ENCODE measurements at places on chromosomes 11 and 22.
A peak's percentile ranks its signal among the peaks of the same experiment; 100 is the strongest.

DNA sequence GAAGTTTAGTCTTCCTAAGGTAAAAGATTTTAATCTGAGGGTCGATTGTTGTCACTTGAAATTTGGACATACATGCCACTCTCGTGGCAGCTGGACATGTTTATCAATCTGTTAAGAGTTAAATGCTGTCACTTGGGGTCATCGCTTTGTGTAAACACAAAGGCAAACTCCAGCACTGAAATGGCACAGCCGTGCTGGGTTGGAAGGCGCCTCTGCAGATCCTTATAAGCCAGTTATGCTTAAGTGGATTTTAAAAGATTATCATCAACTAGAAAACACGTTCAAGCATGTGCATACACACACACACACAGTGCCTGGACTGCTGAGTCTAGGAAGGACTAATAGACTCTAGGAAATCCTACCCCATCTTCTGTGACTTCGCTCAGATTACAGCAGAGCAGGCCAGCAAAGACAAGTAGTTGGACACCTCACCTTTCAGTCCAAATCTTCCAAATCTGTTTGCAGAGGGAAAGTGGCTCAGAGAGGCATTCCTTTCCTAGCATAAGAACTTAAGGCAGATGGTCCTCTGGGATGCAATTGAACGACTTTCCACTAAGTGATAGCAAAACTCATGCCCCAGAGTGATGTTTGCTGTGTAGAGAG lies 83.7 kb downstream of the CACNG2 start:
- no peak for DNase-seq

DNA sequence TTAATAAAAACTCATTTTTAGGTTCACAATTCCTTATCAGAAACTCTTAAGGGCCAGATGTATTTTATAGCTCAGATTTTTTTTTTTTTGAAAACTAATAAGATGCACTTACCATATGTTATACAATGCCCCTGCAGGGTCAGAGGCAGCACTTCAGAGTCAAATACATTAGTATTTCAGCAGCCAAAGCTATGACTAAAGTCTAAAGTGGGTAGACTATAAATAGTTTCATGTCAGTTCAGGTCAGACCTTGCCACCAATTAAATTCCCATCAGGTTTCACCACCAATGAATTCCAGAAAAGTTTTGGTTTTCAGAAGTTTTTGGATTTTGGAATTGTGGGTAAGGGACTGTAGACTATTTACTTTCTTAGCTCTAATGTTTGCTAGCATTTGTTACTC lies 75.9 kb downstream of the FAM83F start:
- DNase-seq: no peak

- no peak for DNase-seq
These were observed 72.3 kb downstream of the SHANK2 start for GRCh38 chr11:71179877-71180605.

DNA sequence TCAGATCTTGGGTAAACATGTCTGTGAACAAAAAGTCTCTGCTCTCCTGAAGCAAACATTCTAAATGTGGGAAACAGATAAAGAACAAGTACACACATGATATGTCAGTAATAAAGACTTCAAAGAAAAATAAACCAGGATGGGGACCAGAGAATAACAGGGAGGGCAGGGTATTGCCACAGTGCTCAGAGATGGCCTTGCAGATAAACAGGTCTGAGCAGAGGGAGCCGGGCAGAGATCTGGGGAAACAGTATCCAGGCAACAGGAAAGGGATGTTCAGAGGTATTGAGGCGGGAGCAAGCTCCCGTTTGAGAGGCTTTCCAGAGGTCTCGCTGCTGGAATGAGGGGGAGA lies 2.9 kb downstream of the CCDC86 start:
- no peak for DNase-seq

DNA sequence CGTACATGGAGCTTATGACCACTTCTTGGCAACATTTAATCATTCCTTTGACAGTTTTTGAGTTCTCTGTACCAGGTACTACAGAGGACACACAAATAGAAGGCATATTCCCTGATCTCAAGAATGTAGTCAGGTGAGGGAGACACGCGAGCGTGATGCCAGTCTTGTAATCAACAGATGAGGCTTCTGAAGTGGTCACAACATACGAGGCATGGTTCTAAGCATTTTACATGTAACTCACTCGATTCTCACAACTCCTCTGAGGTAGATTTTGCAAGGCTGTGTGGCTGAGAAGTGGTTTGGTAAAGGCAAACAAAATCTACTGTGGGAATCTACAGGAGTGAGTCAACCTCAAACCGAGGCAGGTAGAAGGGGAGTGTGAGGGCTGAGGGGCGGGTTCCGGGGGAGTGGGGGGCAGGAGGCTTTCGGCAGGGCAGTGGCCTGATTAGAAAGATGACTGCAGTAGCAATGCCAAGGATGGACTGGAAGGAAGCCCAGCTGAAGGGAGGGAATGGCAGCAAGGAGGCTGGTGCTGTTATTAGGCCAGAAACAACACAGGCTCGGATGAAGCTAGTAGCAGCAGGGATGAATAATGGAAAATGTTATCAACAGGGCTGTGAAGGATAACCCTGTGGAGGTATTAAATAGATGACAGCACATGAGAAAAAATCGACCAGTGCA lies 63.8 kb downstream of the ST14 start:
- no peak for DNase-seq

- DNase-seq: no peak
These were observed 13.1 kb downstream of the PANX1 start for GRCh38 chr11:94141511-94142307.

GRCh38 chr22:36327922-36328551 lies 59.7 kb downstream of the MYH9 start:
- no peak for DNase-seq

DNA sequence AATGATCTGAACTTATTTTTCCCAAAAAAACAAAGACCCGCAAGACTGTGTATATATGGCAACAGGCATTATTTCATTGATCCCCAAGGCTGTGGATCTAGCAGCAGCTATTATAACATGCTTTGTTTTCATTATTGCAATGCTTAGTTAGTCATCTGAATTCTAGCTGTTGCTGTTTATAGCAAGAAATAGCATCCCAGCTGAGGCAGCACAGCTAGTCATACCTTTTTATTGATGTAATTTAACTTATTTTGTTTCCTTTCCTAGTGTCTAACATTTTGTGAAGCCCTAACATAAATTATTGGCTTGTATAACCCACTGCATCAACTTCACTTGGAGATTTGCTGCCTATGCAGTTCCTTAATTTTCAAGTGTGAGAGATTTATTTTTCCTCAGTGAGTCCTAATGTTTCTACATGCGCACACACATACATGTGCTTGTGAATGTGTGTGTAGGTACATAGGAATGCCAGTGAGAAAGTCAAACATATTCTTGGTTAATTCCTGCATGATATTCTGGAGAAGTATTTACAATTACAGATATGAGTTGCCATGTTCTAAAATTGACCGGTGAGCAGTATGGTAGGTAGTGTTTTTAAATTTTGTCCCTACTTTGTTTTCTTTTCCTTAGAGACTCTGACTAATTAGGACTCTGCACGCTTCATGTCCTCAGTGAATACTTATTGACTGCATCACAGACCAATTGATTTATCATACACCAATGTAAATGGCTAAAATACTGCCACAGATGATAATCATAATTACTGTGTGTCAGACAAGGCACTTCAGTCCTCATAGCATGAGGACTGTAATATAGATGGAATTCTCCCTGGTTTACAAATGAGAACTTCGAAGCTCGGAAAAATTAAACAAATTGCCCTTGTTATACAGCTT lies 119.3 kb downstream of the WNT11 start:
- no peak for DNase-seq

DNA sequence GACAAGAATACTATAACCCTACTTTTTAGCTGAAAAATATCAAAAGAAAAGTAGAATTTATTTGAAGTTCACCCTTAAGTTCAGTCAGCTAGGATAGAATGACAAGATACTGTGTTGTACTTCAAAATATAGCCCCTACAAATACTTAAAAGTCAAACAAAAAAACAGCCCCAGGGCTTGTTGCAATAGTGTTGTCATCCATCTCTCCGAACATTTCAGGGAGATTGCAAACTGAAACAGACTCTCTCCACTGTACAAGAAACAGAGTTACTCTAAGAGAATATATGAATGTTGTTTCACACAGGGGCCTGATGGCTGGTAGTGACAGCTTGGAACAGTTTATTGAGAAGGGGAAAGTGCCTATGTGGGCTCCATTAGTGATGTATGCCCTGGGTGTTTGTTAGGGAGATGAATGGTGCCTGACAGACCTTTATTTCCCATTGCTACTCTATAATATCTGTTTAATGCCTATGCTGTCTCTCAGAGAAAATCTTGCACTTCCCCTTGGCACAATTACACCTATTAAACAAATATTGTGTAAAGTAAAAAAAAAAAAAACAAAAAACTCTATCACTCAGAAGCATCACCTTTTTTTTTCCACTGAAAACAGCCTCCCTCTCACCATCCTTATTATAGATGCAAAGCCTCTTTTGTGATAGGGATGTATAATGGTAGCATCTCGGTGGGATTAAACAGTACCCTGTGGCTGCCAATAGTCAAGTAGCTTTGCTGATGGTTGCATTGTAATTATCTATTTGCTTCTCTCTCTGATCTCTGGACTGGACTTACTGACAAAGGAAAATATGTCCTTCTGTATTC lies 506.3 kb upstream of the LUZP2 start:
- no peak for DNase-seq

DNA sequence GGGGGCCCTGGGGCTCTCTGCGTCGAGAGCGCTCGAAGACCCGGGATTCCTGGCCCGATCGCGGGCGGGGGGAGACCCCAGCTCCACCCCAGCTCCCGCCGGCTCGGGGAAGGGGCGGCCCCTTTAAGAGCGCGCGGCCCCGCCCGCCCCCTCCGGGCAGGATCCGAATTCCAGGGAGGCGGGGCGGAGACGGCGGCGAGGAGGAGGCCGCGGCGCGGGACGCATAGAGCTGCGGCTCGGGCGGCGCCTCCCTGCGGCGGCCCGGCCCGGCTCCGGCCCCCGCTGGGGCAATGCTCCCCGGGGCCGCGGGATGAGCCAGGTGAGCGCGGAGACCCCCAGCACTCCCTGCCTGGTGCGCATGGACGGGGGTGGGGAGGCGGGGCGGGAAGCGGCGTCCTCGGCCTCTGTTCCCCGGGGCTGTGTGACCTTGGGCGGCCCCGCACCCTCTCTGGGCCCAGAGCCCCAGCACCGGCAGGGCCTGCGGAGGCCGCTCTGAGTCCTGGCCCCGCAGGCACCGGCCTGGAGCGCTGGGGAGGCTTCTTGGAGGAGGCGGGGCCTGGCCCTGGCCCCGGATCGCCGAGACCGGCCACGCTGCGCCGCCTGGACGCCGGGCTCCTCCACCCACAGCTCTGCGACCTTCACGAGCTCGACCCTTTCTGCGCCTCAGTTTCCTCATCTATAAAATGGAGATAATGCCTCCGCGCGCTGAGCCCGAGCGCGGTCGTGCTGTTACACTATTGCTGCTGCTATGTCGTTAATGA lies 565 bp downstream of the GAS2L1 start:
- DNase-seq: no peak

GRCh38 chr11:120520091-120520822 lies 8.7 kb downstream of the GRIK4 start:
- DNase-seq: no peak

GRCh38 chr11:33179348-33179803 lies 18.1 kb upstream of the CSTF3 start:
- DNase-seq: peak; percentile 51

DNA sequence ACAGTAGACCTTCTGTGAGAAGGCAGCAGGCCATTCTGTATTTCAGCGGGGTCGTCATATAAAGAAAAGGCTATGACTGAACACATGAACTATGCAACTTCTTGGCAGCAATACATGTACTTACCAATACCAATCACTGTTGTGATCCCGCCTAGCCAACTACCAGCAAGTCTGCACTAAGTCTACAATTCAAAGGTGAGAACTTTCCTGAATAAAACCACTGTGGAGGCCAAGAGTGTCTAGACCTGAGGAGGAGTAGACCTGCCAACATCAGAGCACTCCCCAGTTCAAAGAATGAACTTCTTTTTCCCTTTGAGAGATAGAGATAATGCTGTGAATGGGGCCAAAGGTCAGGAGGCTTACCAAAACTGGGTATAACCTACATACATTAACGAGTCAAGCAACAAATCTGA lies 108.2 kb downstream of the SIK3 start:
- no peak for DNase-seq

- no peak for DNase-seq
These were observed 751.0 kb downstream of the KCNA4 start for GRCh38 chr11:29265792-29266191.

GRCh38 chr11:2574553-2575535 lies 125.0 kb downstream of the KCNQ1OT1 start:
- DNase-seq: no peak

GRCh38 chr22:19750507-19751490 lies 9.8 kb upstream of the TBX1 start:
- no peak for DNase-seq

GRCh38 chr11:74021998-74022397 lies 13.1 kb upstream of the UCP3 start:
- DNase-seq: no peak

GRCh38 chr22:47929073-47929472 lies 1166.6 kb downstream of the TBC1D22A start:
- DNase-seq: no peak

DNA sequence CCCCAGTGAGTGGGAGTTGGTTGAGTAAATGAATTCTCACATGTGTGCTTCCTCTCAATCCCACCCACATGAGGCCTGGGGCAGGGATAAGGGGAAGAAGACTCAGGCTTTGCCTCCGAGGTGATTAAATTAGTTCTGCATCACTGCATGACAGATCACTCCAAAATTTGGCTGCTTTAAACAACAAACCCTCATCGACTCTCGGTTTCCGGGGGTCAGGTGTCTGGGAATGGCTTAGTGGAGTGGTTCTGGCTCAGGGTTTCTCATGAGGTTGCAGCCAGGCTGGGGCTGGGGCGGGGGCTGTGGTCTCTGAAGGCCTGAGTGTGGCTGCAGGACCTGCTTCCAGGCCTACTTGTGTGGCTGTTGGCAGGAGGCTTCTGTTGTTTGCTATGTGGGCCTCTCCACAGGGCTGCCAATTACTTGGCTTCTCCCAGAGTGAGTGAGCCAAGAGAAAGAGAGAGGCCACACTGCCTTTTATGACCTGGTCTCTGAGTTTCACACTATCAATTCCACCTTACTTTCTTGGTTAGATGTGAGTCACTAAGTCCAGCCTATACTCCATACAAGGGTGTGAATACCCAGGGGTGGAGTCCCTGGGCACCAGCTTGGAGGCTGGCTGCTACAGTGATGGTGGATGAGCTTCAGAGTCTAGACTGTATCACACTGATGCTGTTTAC lies 15.9 kb downstream of the MOGAT2 start:
- no peak for DNase-seq

DNA sequence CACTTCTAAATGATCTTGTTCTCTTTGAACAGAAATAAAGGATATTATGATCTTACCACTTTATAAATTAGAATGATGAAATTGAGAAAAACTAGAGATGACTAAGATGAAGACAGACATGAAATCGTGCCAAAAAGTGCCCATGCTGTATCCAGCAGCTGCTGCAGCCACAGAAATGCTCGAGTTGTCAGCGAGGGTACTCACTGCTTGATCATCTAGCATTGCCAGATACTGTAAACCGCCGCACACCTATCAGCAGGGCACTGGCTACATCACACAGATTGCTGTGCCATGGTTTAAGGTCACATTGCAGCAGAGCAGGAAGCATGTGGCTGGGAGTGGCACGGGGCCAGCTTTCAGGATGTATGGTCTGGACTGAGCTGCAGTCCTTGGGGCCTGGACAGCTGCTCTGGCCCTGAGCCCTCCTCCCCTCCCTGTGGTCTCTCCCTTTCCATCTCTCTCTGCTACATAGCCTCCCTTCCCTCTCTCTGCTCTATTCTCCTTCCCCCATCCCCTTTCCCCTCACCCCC lies 51.0 kb upstream of the SEPTIN5 start:
- no peak for DNase-seq

GRCh38 chr11:8386134-8386864 lies 122.6 kb upstream of the LMO1 start:
- no peak for DNase-seq

All from KG1 (cell line).